Naive thymus-derived CD4-positive, alpha-beta T cell (primary cell): ENCODE measurements at places on chromosomes 7 and 10. TPM values are rescaled to one million over a fixed set of nuclear protein-coding genes. Genes with fewer than 3 reads are reported as not detected.

- no peak overlapping the region for H3K27ac ChIP-seq
- H3K27me3 ChIP-seq, result no peaks in the 10 kb centered on the region
- DNase-seq, result no peak
- H3K36me3 ChIP-seq, result no peaks in the 10 kb centered on the region
- H3K4me1 ChIP-seq, result no peaks in the 10 kb centered on the region
- no peak overlapping the region for H3K4me3 ChIP-seq
These were observed 133.6 kb downstream of the PPP1R9A start for GRCh38 chr7:95041031-95041430.

DNA sequence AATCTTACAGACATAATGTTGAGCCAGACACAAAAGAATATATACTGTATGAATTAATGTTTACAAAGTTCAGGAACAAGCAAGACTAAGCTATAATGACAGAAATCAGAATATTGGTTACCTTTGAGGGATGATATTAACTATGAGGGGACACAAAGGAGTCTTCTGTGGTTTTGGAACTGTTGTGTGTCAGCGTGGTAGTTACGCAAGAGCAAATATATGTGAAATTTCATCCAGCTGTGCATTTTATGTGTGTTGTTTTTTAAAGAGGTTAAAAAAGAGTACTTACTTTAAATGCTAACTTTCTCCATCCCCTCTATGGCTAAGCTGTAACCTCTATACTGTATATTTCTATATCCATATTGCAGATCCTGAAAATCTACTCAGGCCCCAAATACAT is 14.9 kb downstream of the SLC25A28 start:
- no peaks in the 10 kb centered on the region for H3K4me1 ChIP-seq
- H3K27me3 ChIP-seq, result no peaks in the 10 kb centered on the region
- DNase-seq, result no peak
- H3K27ac ChIP-seq, result no peak overlapping the region
- H3K4me3 ChIP-seq, result no peak overlapping the region

- H3K27me3 ChIP-seq, result no peaks in the 10 kb centered on the region
- DNase-seq, result no peak
- H3K4me1 ChIP-seq, result no peaks in the 10 kb centered on the region
These were observed 15.3 kb downstream of the MYH16 start for GRCh38 chr7:99287779-99288534.

- H3K4me3 ChIP-seq, result no peak overlapping the region
- no peak for DNase-seq
- no peak overlapping the region for H3K27ac ChIP-seq
- no peaks in the 10 kb centered on the region for H3K36me3 ChIP-seq
These were observed 288.2 kb upstream of the ZMIZ1 start for GRCh38 chr10:78780551-78780961.

GRCh38 chr10:125035136-125035535 is 93.2 kb downstream of the ZRANB1 start:
- H3K27me3 ChIP-seq, result no peaks in the 10 kb centered on the region
- no peak for DNase-seq
- no peak overlapping the region for H3K4me3 ChIP-seq
- H3K27ac ChIP-seq, result no peak overlapping the region

DNA sequence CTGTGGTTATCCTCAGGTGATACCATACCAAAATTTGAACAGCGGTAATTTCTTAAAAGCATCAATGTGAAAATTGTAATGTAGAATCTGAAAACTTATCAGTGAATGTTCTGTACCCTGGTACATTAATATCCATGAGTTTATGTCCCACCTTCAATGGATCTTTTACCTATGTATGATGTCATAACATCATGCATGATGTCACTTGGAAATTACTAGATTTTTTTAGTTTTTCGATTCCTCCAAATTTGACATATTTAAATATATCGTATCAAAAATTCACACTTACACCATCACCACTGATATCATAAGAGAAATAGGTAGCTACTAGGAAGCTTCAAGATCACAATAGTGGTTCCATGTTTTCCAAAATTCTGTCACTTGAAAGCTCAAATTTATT is 95.0 kb upstream of the AKR1E2 start:
- H3K27ac ChIP-seq, result no peak overlapping the region
- H3K4me3 ChIP-seq, result no peak overlapping the region
- DNase-seq, result no peak
- H3K4me1 ChIP-seq, result no peaks in the 10 kb centered on the region

DNA sequence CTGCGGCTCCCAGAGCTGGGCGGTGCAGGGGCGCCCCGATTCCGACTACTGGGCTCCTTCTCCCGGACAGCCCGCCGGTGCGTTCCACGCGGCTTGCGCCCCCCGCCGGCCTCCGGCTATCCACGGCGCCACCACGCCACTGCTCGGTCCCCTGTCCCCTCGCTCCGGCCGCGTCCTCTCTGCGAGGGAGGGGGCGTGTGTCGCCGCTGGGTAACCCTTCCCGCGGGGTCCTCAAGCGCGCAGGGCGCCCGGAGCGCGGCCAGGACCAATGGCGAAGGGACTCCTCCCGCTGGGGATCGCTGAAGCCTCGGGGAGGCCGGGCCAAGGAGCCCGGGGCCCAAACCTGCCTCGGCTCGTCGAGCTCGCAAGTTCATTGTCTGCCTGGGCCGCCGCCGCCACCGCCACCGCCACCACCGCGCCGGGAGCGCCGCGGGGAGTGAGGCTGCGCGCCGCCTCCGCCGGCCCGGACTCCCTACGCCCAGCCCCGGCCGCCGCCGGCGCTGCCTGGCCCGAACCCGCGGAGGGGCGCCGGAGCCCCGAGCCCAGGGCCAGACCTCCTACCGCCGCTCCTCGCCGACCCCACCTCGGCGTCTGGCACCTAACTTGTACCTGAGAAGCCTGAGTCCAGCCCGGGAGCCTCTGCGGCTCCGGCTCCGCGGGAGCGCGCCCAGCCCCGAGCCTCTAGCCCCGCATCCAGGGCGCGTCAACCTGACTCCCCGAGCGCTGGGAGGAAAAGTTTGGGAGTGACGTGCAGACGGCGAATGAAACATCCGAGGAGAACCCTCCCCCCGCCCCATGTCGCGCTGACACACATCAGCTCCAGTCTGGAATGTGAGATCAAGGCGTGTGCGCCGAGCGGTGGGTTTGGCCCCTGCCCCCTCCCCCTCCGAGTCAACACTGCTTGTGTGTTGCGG is at the start of gene CHST15:
Gene CHST15, minus strand, starts transcription at position 739 of the 914 bp plus-strand sequence. CDS start 47,386 bp downstream, outside the sequence.
- no peak within 1 kb of the TSS for H3K27ac ChIP-seq
- no peaks in the 10 kb centered on the region for H3K27me3 ChIP-seq
- no peaks in the 10 kb centered on the region for H3K4me1 ChIP-seq
- H3K4me3 ChIP-seq, result no peak within 1 kb of the TSS

DNA sequence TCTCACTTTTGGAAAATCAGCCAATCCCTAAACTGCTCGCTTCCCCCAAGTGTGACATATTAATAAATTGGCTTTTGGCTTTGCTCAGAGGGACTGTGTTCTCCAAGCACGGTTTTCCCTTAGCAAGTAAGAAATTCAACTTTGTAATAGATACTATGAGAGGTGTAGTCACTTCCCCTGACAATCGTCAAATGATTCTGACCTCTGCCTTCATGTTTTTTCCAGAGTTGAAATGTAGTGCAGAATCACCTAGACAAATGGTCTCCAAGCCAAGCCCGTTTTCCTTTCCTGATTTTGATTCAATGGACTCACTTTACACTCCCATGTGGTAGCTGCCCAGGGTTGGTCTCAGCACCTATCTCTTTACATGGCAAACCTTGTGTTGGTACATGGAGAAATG is 99.1 kb downstream of the ARL4A start:
- DNase-seq, result no peak
- H3K4me1 ChIP-seq, result no peaks in the 10 kb centered on the region
- no peak overlapping the region for H3K27ac ChIP-seq
- H3K36me3 ChIP-seq, result no peaks in the 10 kb centered on the region
- H3K27me3 ChIP-seq, result no peaks in the 10 kb centered on the region

DNA sequence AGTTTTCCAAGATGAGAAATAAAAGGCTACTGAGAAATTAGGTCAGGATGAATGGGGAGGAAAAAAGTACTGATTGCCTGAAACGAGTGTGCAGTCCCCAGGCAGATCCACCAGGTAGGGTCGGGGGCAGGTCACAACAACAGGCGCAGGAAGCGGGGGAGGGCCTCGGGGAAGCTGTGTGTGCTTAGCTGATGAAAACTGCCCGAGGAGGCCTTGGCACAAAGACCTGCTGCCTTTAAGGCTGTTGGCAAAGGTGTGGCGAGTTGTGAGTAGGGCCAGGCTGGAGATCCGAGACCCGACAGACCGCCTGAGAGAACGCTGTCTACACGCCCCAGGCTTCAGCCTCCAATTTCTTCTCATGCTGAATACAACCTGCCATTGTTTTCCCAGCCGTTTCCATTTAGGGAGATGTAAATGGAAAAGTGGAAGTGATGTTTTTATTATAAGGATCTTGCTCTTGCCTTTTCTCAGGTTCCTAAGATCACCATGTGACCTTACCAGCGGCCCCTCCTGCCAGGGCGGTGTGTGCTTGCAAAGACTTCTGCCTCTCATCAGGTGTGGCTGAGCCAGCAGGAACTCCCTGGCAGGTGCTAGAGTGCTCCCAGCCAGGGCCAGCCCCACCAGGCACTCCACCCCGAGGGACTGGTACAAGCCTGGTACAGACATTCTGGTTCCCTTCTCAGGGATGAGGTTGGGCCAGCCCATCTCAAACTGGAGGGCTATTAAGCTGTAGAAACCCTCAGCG is 60.8 kb downstream of the DLG5 start:
- H3K4me1 ChIP-seq, result no peaks in the 10 kb centered on the region
- no peak for DNase-seq
- no peak overlapping the region for H3K4me3 ChIP-seq
- H3K27ac ChIP-seq, result no peak overlapping the region
- H3K27me3 ChIP-seq, result no peaks in the 10 kb centered on the region
- no peaks in the 10 kb centered on the region for H3K36me3 ChIP-seq

The MYPN gene
- not detected for total RNA-seq

The HMX3 gene
- not detected for total RNA-seq
